ENCODE measurements at places on chromosomes 5 and 9. TPM values are rescaled to one million over a fixed set of nuclear protein-coding genes. Genes with fewer than 3 reads are reported as not detected.

- H3K4me3 ChIP-seq, result peak overlapping the region; percentile 79
- DNase-seq, result no peak
- no peaks in the 10 kb centered on the region for H3K27me3 ChIP-seq
- no peak overlapping the region for H3K27ac ChIP-seq
These were observed 391 bp downstream of the RALGDS start for GRCh38 chr9:133120501-133121197.

DNA sequence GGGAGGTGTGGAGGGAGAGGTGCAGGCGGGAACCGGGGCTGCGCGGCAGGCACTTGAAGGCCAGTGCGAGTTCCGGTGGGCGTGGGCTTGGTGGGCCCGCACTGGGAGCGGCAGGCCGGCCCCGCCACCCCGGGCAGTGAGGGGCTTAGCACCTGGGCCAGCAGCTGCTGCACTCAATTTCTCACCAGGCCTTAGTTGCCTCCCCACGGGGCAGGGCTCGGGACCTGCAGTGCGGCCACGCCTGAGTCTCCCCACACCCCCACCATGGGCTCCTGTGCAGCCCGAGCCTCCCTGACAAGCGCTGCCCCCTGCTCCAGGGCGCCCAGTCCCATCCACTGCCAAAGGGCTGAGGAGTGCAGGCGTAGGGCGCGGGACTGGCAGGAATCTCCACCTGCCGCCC, 284.5 kb downstream of the DEPDC1B start:
- H3K4me3 ChIP-seq, result no peak overlapping the region
- no peaks in the 10 kb centered on the region for H3K4me1 ChIP-seq
- no peak for DNase-seq
- H3K36me3 ChIP-seq, result no peaks in the 10 kb centered on the region
- H3K27ac ChIP-seq, result no peak overlapping the region
- H3K27me3 ChIP-seq, result no peaks in the 10 kb centered on the region

DNA sequence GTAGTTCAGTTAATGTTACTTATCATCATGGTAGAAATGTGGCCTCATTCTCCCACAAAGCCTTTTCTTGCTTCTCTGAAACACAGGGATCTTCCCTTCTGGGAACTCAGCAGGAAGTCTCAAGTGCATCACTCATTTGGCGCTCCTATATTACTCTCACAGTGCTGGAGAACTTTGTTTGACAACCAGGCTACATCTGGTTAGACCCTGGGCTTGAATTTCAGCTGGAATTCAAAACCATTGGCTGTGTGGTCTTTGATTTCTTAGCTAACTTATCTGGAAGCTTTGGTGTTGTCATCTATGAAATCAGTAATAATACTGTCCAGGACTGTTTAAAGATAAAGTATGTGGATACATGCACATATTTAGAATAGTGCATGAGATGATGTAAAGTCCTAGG, 1777.1 kb downstream of the MAT2B start:
- H3K4me3 ChIP-seq, result no peak overlapping the region
- H3K27ac ChIP-seq, result no peak overlapping the region
- DNase-seq, result no peak
- H3K36me3 ChIP-seq, result no peaks in the 10 kb centered on the region

DNA sequence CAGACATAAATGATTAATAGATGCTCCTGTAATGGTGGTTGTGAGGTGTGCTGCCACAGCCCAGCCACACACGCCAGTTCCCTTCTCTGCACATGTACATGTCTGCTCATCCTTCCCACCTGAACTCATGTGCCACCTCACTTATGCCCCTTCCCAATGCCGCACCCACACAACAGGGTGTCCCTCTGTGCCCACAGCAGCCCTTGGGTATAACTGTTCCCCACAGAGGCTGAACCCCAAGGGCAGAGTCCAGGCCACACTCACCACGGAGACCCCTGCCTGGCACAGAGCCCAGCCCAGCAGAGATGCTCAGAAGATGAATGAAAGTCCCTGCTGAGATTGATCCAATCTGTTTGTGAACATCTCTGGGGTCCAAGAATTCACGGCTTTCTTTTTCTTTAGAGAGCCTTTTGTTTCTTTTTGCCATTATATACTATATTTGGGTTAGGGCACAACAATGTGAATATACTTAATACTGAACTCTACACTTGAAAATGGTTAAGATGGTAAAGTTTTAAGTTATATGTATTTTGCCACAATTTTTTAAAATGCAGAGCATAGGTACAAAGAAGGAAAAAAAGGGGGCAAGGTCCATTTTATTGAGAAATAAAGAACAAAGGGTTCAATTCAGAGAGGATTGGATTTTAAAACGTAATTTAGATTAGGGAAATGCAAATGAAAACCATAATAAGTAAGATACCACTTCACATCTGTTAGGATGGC, 29.6 kb downstream of the IRF1 start:
- H3K4me3 ChIP-seq, result peak overlapping the region; percentile 26
- H3K36me3 ChIP-seq, result peaks cover 12% of the 10 kb centered on the region
- peak overlapping the region; percentile 64 for H3K27ac ChIP-seq
- peaks cover 92% of the 10 kb centered on the region for H3K4me1 ChIP-seq
- peaks cover 15% of the 10 kb centered on the region for H3K27me3 ChIP-seq
- no peak for DNase-seq

DNA sequence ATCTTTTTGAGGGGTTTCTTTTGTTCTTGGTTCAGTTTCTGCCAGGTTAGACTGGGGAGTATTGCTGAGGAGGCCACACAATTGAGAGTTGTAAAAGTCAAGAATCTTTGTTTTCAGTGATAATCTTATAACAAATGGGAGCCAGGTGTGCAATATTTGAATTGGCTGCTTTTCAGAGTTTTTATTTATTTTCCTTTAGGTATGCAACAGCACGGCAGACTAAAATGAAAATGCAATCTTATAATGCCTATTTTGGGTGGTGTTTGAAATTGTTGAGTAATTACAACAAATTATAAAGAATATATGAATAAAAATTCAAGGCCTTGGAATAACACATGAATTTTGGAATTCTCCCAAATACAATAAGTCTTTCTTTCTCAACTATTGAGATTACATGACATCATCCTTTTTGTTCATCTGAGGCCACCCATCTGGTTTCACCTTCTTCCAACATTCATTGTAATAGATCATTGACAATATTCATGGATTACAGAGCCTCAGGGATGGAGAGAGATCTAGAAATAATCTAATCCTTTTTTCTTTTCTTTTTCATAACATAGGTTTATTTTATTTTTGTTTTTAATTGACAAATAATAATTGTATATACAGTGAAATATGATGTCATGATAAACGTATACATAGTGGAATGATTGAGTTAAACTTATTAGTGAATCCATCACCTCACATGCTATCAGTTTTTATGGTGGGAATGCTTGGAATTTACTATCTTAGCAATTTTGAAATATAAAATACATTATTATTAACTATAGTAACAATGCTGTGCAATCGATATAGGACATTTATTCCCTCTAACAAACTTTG, 1061.0 kb downstream of the NR2F1-AS1 start:
- H3K4me1 ChIP-seq, result peaks cover 7% of the 10 kb centered on the region
- no peaks in the 10 kb centered on the region for H3K36me3 ChIP-seq
- no peak overlapping the region for H3K4me3 ChIP-seq
- H3K27me3 ChIP-seq, result no peaks in the 10 kb centered on the region

DNA sequence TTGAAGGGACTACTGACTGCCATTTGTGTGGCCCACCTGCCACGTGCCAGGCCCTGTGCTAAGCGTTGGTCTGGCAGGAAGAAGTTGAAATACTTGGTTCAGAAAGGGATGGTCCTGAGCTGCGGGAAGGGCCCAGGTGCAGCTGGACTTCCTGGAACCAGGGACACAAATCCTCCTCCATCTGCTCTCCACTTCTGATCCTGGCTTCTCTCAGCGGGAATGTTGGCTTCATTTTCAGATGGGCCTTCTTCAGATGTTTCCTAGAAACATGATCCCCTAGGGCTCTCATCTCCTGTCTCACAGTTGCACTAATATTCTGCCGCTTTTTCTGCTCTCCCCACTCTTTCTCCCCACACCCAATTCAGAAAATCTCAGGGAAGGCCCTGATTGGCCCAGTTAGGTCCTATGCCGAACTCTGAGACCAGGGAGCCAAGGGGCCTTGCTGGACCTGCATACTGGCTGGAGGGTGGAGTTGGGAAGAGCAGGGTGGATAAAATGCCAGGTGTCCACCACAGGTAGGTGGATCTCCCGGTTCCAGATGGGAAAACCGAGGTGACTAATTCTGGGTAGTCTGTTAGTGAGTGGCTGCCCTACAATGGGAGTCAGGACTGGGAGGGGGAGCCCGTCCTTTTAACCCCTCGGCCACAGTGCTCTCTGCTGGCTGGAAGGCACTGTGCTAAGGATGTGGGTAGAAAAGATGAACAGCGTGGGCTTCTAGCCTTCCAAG, 19.4 kb downstream of the PSAT1 start:
- H3K4me1 ChIP-seq, result no peaks in the 10 kb centered on the region
- H3K4me3 ChIP-seq, result no peak overlapping the region
- peaks cover 63% of the 10 kb centered on the region for H3K36me3 ChIP-seq
- no peak overlapping the region for H3K27ac ChIP-seq
- no peaks in the 10 kb centered on the region for H3K27me3 ChIP-seq
- no peak for DNase-seq

GRCh38 chr5:87924436-87924835, 344.2 kb downstream of the TMEM161B start:
- H3K27ac ChIP-seq, result no peak overlapping the region
- no peak for DNase-seq
- H3K4me3 ChIP-seq, result no peak overlapping the region

DNA sequence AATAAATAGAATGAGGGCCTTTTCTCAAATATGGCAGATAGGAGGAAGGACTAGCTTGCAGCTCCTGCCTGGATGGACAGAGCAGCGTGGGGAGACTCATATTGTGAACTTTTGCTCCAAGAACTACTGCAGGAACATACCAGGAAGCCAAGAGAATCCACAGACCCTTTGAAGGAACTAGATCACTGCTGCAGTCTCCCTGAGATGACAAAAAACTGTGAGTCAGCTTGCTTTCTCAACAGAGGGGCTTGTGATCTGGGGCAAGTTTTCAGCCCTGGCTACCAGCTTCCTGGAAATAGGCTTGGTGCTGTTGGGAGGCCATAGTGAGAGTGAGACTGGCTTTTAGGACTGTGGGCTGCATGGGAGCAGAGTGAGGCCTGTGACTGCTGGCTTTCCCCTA, 170.6 kb upstream of the TRIM32 start:
- H3K4me3 ChIP-seq, result no peak overlapping the region
- H3K27ac ChIP-seq, result no peak overlapping the region
- peaks cover 11% of the 10 kb centered on the region for H3K36me3 ChIP-seq
- H3K27me3 ChIP-seq, result no peaks in the 10 kb centered on the region
- no peak for DNase-seq
- H3K4me1 ChIP-seq, result no peaks in the 10 kb centered on the region

DNA sequence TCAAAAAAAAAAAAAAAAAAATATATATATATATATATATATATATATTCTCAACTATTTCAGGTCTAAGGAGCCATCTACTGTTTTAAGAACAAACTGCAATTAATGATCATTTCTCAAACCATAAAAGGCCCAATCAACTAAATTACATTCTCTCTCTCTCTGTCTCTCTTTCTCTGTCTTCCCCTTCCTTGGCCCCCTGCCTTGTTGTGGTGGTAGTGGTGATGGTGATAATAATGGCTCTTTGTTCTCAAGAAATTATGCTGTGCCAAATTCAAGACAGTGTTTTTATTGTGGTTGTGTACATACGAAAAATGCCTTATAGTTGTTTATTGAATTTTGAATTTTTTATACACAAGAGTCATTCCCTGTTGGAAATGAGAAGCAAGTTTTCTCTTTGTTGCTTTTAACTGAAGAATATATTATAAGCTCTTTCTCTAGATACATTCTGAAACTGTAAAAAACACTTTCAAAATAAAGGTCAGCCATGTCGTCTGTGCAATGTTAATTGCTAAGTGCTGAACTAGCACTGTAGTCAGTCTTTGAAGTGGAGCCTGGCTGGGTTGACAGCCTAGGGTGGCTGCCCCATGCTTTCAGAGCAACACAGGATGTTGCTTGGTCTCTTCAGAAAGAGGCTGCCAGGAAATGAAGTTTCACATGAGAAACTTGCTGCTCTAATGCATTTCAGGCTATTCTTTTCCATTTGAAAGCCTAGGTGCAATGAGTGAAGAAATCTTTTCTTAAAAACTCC, 96.0 kb downstream of the HINT1 start:
- no peaks in the 10 kb centered on the region for H3K27me3 ChIP-seq
- H3K4me3 ChIP-seq, result peak overlapping the region; percentile 71
- peak; percentile 64 for DNase-seq
- H3K4me1 ChIP-seq, result peaks cover 54% of the 10 kb centered on the region
- peaks cover 11% of the 10 kb centered on the region for H3K36me3 ChIP-seq
- peak overlapping the region; percentile 93 for H3K27ac ChIP-seq

DNA sequence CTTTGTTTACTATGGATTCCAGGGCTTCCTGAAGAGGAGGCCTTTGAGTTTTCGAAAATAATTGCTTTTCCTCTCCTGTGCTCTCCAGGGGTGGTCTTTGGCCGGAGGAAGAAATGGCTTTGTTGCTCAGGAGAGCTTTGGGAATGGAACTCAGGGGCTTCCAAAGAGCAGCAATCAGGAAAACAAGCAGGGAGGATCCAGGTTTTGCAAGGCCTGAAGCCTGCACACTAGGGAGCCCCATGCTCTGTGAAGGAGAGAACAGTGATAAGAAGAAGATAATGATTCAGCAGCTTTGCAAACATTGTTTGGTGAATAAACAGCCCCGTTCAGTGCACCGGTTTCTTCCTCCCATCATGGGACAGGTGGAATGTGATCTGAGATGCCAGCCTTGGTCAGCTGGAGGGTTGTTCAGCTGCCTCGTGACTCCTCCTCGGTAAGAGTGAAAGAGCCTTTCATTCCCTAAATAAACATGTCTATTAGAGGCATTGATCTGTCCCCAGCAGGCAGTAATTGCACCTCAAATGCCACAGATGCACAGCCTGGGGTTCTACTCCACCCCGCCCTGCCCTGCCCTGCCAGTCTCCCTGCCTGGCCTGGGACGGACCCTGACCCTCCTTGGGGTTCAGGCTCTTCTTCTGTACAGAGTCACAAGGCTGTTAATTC, 11.5 kb upstream of the ALDH1B1 start:
- peaks cover 1% of the 10 kb centered on the region for H3K36me3 ChIP-seq
- no peaks in the 10 kb centered on the region for H3K4me1 ChIP-seq
- H3K4me3 ChIP-seq, result no peak overlapping the region
- no peak for DNase-seq

GRCh38 chr5:98839469-98840383, 66.3 kb downstream of the RGMB start:
- H3K27me3 ChIP-seq, result no peaks in the 10 kb centered on the region
- peak overlapping the region; percentile 43 for H3K4me3 ChIP-seq
- DNase-seq, result peak; percentile 11
- peaks cover 4% of the 10 kb centered on the region for H3K36me3 ChIP-seq

DNA sequence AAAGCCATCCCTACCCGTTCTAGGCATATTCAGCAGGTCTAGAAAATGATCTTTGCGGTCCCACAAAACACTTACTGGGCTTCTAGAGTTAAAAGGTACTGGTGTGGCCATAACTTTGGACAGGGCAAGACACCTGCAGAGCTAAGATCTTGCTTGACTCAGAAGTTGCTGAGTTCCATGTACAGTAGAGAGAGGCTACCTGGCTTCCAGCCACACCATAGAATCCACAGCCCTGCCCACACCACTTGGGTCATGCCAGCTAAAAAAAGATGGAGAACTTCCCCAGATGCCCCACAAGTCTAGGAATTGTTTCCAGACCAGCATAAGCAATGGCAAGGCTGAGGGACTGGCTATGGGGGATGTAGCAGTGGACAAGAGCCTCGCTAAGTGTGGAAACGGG, 52.1 kb downstream of the ABCA1 start:
- H3K27me3 ChIP-seq, result no peaks in the 10 kb centered on the region
- no peak for DNase-seq
- H3K36me3 ChIP-seq, result no peaks in the 10 kb centered on the region
- H3K4me1 ChIP-seq, result peaks cover 7% of the 10 kb centered on the region

CCDC187 gene
- total RNA-seq, result not detected

SLC46A2 gene
- not detected for total RNA-seq
